ENCODE measurements at places on chromosomes 7 and 10. TPM values are rescaled to one million over a fixed set of nuclear protein-coding genes. Genes with fewer than 3 reads are reported as not detected.

The FAM25G gene
- total RNA-seq, result not detected

The BTBD16 gene
- not detected for total RNA-seq

The FEZF1 gene
- total RNA-seq, result not detected

The UTF1 gene
- not detected for total RNA-seq

The OR13A1 gene
- total RNA-seq, result not detected

The RNF148 gene
- 0.52 TPM for total RNA-seq

The ELAPOR2 gene
- total RNA-seq, result 7.8 TPM

The SMO gene
- total RNA-seq, result 28.7 TPM

The GCK gene
- 2.1 TPM for total RNA-seq

The NRCAM gene
- 13.6 TPM for total RNA-seq

The LRRD1 gene
- total RNA-seq, result 0.52 TPM

The GPR26 gene
- not detected for total RNA-seq

The FAM171A1 gene
- total RNA-seq, result 11.0 TPM

The C10orf67 gene
- under 0.01 TPM for total RNA-seq

The TMEM176A gene
- total RNA-seq, result 11.0 TPM

The IL15RA gene
- total RNA-seq, result 1.6 TPM

The ERV3-1 gene
- total RNA-seq, result 14.6 TPM

The ZMIZ1 gene
- 11.5 TPM for total RNA-seq

The PTPN20 gene
- 3.7 TPM for total RNA-seq

The CLRN3 gene
- total RNA-seq, result 0.52 TPM

The UCN3 gene
- total RNA-seq, result not detected

The ARID5B gene
- total RNA-seq, result 27.7 TPM
